ENCODE measurements at places on chromosomes 5 and 9.

DNA sequence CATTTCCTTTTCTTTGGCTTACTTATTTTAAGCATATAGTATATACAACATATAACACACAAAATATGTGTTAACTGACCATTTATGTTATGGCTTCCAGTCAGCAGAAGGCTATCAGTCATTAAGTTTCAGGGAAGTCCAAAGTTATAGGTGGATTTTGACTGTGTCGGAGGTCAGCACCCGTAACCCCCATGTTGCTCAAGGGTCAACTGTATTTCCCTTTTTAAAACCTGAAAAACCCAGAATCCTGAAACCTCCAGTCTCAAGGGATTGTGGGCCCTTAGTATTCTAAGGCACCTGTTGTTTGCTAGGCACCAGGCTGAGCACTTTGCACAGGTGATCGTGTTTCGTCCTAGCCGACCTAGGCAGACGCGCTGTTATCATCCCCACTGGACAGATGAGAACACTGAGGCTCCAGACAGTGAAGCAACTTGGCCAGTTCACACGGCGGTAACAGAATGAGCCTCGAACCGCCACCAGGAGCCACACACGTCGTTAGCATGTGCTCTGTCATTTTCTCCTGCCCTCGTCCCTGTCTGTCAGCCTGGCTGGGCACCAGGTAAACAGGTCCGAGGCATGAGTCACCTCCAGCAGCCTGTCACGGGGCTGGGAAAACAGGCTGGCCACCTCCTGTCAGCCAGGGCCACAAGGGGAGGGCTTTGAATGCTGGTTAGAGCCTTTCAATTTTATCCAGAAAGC lies 39.9 kb downstream of the DUSP1 start:
- peak; percentile 80 for DNase-seq

GRCh38 chr5:166431456-166431855 lies 1860.0 kb upstream of the WWC1 start:
- DNase-seq = no peak

DNA sequence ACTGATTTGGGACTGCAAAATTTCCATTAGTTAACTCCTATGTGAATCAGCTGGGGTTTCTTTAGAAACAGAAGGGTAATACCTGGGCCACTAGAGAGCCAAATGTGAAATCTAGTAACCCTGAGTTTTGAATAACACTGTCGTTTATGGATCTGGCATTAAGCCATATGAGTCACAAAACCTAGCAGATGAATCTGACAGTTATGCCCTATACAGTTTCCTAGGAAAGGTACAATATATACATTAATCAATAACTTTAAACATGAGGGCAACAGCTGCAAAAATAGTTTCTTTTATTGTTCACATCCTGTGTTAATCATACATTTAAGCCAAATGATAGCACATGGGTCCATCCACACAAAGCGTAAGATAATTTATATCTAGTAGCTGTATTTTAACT lies 56.9 kb downstream of the PAM start:
- DNase-seq = no peak

GRCh38 chr5:6510973-6511372 lies 62.3 kb downstream of the UBE2QL1 start:
- no peak for DNase-seq

GRCh38 chr9:88772575-88772974 lies 218.7 kb upstream of the S1PR3 start:
- DNase-seq = no peak

GRCh38 chr5:149931992-149932436 lies 12.6 kb downstream of the PDE6A start:
- no peak for DNase-seq

DNA sequence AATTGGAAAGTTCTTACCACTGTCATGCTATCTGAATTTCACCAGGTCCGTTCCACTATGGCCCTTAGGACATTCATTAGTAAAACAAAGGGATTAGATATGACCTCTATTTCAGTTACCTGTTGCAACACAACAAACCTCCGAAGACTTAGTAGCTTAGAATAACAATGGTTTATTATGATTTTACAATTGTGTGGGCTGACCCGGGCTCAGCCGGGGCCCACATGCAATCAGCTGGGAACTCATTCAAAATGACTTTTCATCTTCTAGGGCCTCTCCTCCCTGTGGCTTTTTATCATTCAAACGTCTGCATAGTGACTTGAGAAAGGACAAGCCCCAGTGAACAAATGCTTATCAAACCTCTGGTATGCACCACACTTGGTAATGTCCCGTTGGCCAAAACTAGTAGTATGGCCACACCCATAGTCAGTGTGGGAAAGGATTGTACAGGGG lies 2.3 kb upstream of the FBXW11 start:
- DNase-seq = no peak

GRCh38 chr5:34519489-34520220 lies 136.5 kb upstream of the RAI14 start:
- no peak for DNase-seq

GRCh38 chr9:14318361-14318760 lies 4.4 kb upstream of the NFIB start:
- DNase-seq = no peak

GRCh38 chr5:115543365-115544042 lies 1.1 kb downstream of the FEM1C start:
- no peak for DNase-seq

DNA sequence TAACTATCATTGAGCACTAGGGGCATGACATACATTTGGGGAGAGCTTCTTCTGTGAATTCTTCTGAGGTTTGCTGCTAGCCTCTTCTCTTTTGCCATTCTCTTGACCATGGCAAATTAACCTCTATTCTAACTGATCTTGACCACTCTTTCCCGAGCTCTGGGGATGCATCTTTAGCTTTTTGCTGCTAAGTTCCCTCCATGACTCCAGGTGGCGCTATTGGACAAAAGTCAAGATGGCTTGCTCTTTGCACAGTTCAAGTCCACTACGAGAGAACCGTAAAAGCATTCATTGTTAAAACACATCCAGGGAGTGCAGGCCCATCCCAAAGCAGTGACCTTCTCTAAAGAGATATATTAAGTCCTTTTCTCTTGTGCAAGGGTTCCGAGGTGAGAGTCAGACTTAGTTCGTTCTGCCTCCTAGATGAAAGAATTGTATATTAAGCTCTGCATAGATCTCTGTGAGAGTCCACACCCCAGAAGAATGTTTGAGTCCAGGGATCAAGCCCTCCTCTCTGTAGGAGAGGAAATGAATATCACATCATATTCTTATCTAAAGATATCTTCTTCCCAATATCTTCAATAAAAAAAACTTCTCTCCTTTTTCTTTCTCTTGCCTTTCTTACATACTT lies 1152.9 kb upstream of the CDH6 start:
- no peak for DNase-seq

GRCh38 chr5:24615159-24615558 lies 29.6 kb downstream of the CDH10 start:
- no peak for DNase-seq

DNA sequence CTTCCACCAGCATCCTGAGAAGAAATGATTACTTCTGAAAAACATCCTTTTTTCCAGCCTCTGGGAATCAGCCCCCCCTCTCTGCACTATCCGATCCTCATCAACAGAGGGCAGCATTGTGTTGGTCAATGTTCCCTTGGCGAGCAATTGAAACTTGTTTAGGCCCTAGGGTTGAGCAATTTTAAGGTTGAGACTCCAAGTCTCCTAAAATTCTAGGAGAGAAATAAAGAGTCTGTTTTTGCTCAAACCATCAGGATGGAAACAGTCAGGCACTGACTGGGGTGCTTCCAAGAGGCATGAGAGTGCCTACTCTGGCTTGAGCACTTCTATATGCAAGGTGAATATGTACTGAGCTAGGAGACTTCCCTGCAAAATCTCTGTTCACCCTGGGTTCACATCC lies 12.4 kb upstream of the CYFIP2 start:
- DNase-seq = peak; percentile 58

GRCh38 chr5:83377131-83377865 lies 94.2 kb upstream of the VCAN start:
- no peak for DNase-seq

DNA sequence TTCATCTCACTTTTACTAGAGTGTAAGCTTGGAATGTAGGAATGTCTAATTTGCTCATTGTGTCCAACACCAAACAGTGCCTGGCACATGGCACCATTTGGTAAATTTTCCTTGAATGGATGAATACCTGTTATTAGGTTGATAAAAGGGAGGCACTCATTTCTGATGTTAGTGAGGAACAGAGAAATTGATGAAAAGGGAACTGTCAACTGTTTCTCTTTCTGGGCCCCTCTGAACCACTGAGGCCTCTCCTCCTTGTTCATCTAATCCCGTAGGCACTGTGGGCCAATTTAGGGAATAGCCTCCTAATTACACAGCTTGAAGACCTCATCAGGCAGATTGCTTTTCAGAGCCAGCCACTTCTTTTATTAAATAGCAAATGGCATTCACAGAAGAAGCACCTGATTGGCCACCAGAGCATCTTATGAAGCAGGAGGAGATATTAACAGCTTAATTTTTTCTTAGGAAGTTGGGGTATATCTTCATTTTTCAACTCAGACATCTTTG lies 22.6 kb downstream of the MRRF start:
- DNase-seq = no peak

DNA sequence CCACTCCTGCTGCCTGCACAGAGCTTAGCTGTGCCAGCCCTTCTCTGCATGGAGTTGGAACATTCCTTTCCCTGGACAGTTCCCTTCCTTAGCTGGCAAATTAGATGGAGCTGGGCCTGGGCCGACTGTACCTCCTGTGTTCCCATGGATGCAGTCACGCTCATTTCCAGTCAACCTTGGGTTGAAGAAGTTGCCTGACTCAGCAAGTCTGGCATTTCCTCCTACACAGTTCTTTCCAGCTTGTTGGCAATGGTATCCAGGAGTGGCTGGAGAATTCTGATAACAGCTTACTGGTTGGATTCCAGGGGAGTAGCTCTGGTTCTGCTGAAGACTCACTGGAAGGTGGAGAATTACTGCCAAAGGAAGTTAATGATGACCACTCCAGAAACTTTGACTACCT lies 9.2 kb upstream of the TAF1L start:
- DNase-seq = no peak

DNA sequence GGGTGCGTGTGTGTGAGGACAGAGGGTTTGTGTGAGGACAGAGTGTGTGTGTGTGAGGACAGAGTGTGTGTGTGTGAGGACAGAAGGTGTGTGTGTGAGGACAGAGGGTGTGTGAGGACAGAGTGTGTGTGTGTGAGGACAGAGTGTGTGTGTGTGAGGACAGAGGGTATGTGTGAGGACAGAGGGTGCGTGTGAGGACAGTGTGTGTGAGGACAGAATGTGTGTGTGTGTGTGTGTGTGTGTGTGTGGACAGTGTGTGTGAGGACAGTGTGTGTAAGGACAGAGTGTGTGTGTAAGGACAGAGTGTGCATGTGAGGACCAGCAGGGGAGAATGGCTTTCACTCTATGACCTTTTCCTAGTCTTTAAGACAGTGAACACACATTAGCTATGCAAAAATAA lies 63.1 kb upstream of the UBAC1 start:
- DNase-seq = no peak

GRCh38 chr5:59061377-59061776 lies 478.5 kb downstream of the RAB3C start:
- no peak for DNase-seq

GRCh38 chr9:128152133-128153059 lies 3.1 kb downstream of the LCN2 start:
- no peak for DNase-seq

GRCh38 chr9:79583952-79584654 lies 12.3 kb downstream of the TLE4 start:
- no peak for DNase-seq

- DNase-seq = no peak
These were observed 297.7 kb upstream of the CD180 start for GRCh38 chr5:67494186-67494855.

GRCh38 chr9:135332516-135332915 lies 147.1 kb upstream of the PPP1R26 start:
- peak; percentile 7 for DNase-seq

GRCh38 chr5:111792471-111793058 lies 35.6 kb upstream of the NREP start:
- no peak for DNase-seq

DNA sequence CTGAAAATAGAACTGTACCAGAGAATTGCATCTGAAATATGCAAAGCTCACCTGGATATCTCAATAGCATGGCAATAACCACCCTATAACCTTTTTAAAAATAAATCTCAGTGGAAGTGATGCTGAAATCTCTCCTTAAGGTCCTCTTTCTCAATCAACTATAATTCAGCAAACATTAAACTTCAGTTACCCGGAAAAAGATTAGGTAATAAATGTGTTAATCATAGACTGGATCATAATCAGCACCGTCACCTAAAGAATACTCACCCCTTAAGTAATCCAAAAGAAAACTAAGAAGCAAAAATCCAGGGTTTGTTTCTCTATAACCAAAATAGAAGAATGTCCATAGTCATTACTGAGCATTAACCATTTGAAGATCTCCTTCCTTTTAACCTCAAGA lies 44.3 kb upstream of the DENND4C start:
- no peak for DNase-seq

GRCh38 chr9:14346811-14347405 lies 33.0 kb upstream of the NFIB start:
- no peak for DNase-seq

DNA sequence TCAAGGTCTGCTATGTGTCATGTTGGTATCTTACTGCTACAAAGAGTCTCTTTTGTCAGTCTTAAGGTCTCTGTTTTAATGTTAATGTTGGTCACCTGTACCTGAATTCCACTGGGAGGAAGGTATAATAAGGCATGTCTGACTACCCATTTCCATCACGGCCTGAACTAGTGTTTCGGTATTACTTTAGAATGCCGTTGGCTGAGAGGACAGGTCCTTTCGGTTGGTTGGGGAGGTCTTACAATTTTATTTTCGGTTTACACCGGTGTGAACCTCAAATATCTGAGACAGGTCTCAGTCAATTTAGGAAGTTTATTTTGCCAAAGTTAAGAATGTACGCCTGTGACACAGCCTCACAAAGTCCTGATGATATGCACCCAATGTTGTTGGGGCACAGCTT lies 154.9 kb upstream of the ABCA1 start:
- no peak for DNase-seq

DNA sequence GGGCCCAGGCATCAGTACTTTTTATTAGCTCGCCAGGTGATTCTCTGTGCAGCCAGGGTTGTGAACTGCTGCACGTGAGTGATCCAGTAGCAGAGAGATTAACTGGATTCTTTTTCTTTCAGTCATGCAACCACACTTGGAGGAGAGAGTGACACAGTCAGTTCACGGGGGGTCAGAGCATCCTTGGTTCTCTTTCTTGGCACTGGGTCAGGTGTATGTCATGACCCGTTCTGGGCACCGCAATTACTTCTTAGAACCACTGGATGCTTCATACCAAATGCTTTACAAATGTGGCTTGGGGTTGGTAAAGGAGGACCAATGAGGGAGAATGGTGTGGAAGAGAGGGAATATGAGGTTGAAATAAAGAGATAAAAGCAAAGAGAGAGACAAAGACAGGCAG lies 368.7 kb downstream of the MLLT3 start:
- no peak for DNase-seq

DNA sequence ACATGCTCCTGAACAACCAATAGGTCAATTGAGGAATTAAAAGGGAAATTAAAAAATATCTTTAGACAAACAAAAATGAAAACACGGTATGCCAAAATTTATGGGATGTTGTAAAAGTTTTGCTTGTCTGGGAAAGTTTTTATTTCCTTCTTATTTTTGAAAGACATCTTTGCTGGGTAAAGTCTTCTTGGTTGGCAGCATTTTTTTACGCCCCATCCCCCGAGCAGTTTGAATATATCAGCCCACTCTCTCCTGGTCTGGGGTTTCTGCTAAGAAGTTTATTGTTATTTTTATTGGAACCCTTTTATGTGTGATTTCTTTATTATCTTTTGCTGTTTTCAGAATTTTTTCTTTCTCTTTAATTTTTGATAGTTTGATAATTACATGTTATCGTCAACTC lies 16.3 kb downstream of the XRCC4 start:
- DNase-seq = no peak

All from left lobe of liver (tissue), 2 donors.